Lung (tissue), 17 donors: ENCODE measurements at places on chromosomes 2 and 18. TPM values are rescaled to one million over a fixed set of nuclear protein-coding genes. Genes with fewer than 3 reads are reported as not detected.

DNMT3A gene
- total RNA-seq: 61.0 TPM

YES1 gene
- 61.7 TPM for total RNA-seq

REG3G gene
- total RNA-seq: 0.58 TPM

GNAL gene
- 3.7 TPM for total RNA-seq

SLC5A6 gene
- 12.1 TPM for total RNA-seq

PID1 gene
- total RNA-seq: 45.7 TPM

SATB2 gene
- total RNA-seq: 2.9 TPM

VIL1 gene
- 0.77 TPM for total RNA-seq

GRCh38 chr2:139600166-139600565, 820.0 kb upstream of the NXPH2 start:
- no peak for DNase-seq

GRCh38 chr18:63192126-63192884, 127.3 kb downstream of the BCL2 start:
- DNase-seq: no peak

- no peak for DNase-seq
Measured at GRCh38 chr18:57755473-57756067, 47.5 kb downstream of the ATP8B1 start.

DNA sequence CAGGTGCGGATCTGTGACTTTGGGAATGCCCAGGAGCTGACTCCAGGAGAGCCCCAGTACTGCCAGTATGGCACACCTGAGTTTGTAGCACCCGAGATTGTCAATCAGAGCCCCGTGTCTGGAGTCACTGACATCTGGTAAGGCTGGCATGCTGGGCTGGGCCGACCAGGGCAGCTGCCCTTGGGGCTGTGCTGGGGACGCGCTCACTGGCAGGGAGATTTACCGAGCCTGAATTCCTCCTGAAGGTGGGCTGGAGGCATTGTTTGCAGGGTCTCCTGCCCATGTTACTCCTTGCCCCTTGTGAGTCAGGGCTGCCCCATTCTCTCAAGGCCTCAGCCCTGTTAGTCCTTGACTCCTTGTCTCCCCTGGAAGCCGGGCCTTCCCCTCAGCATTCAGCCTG, 18.7 kb upstream of the GMPPA start:
- DNase-seq: no peak

DNA sequence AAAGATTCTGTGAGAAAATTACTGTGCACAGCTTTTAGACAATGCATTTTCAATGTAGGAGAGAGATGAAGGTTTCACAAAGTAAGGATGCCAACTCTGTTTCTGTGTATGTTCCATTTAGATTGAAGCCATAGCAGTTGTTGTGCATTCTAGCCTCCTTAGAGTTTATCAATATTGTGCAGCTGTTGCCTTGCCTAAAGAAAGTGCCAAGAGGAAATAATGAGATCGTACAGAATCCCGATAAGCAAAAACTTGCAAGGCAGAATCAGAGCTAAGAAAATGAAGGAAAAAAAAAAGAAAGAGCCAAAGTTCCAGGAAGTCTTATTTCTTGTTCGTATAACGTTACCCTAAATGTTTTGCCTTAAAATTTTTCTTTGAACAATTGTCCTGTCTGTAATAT, 965.0 kb downstream of the DCDC2C start:
- DNase-seq: peak; percentile 47

DNA sequence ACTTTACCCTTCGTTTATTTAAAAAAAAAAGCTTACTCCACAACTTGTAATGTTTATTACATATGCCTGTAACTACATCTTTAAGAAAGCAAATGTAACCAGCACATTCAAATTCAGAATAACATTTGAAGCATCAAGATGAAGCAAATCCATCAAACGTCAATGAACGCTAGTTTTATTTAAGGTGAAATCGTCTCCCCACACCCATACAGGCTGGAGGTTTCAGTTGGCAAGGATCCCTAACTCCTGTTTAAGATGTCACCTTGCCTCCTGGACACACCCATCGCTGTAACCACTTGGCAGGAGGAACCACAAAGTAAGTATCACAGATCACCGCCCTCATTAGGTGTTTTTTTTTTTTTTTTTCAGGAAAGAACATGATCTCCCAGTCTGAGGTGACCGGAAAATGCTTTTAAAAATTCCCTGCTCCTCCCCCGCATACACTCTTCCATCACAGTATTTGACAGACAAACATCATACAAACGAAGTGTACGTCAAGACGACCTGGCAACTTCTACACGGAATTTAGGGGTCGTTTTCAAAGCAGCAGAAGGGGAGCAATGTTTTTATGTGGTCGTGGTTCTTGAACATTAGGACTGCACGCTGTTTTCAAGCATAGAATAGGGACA, 19.7 kb upstream of the STPG4 start:
- DNase-seq: peak; percentile 69

DNA sequence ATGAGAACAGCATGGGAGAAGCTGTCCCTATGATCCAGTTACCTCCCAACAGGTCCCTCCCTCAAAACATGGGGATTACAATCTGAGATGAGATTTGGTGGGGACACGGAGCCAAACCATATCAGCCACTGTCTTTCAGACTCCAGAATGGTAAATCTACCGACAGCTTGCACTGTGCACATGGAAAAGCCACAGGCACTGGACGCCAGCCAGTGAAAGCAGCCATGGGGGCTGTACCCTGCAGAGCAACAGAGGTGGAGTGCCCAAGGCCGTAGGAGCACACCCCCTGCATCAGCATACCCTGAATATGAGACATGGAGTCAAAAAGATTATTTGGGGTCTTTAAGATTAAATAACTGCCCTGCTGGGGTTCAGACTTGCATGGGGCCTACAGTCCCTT, 218.4 kb downstream of the PDE1A start:
- DNase-seq: no peak

DNA sequence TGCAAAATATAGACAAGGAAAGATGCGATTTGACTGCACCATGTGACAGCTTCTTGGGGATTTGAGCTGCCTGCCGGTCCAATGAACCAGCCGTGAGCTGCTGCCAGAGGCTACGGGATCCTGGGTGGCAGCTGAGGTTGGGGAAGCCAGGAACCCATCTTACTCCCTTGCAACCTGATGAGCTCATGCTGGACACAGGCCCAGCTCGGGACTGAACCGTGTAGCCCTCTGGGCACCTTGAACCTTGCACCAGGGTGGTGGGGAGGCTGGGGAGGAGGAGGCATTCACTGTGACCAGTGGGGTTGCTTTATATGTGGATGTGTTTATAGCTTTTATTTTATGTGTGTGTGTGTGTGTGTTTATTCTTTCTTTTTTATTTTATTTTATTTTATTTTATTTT, 9.1 kb downstream of the ALPI start:
- no peak for DNase-seq

DNA sequence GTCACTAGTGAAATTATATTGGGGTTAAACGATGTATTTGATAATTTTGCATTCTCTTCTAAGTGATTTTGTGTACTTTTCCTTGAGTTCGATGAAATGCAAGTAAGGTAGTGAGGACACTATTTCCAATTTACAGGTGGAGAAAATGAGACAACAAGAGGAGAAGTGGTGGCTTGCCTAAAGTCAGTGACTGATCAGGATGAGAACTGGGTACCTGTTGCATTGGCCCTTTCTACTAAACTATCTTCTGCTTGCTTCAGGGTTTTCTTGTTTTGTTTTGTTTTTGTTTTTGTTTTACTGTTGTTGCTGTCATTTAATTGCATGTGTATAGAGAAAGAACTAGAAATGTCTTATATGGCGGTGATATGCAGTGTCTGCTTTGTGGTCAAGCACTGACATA, 31.4 kb upstream of the FBXO11 start:
- DNase-seq: no peak

GRCh38 chr2:211846714-211847113, 691.9 kb downstream of the ERBB4 start:
- no peak for DNase-seq

GRCh38 chr2:224345492-224345891, 56.4 kb downstream of the FAM124B start:
- no peak for DNase-seq

DNA sequence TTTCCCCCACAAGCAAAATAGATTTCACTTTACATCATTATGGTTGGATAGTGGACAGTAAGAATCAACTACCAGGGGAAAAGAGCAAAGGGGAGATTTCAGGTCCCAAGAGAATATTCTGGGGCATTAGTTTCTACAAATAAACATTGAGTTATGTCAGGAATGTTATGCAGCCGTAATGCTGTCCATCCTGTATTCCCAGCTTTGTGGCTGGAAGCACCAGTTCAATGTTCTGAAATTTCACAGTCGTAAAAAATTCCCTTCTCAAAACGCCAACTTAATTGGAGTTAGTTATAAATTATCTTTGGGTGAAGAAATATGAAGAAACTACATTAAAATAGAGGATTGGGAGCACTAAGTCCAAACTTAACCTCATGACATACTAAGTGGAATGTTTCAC, 141.5 kb upstream of the FIGN start:
- DNase-seq: peak; percentile 26

GRCh38 chr2:47214990-47215389, 59.9 kb upstream of the STPG4 start:
- no peak for DNase-seq

DNA sequence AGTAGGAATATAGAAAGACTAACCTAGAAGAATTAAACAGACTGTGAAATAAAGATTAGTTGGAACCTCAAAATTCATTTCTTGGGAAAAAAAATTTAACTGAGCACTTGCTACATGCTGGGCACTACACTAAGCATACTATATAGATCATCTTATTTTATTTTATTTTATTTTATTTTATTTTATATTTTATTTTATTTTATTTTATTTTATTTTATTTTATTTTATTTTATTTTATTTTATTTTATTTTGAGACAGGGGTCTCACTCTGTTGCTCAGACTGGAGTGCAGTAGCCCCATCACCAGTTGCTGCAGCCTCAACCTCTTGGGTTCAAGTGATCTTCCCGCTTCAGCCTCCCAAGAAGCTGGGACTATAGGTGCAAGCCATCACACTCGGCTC, 74.5 kb upstream of the DSC1 start:
- no peak for DNase-seq

GRCh38 chr18:76448256-76449110, 46.6 kb downstream of the ZNF516 start:
- no peak for DNase-seq

DNA sequence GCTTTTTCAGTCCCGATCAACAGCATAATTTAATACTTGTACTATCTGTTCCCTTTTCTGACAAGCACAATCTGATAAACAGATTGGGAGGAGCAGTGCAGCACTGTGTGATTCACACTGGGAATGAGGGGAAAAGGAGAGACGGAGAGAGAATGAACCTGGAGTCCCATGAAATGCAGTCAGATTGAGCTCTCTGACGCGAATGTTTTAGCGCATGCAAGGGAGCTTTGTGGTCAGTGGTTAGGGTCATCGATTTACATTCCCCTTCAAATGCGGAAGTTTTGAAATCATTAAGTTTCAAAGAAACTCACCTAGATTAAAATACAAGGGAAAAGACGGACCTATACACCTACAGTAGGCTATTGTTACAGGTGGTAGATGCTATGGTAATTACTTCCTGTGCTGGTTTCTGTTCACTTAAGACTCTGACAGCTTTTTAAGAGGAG, 99.6 kb downstream of the KCTD1 start:
- DNase-seq: no peak

DNA sequence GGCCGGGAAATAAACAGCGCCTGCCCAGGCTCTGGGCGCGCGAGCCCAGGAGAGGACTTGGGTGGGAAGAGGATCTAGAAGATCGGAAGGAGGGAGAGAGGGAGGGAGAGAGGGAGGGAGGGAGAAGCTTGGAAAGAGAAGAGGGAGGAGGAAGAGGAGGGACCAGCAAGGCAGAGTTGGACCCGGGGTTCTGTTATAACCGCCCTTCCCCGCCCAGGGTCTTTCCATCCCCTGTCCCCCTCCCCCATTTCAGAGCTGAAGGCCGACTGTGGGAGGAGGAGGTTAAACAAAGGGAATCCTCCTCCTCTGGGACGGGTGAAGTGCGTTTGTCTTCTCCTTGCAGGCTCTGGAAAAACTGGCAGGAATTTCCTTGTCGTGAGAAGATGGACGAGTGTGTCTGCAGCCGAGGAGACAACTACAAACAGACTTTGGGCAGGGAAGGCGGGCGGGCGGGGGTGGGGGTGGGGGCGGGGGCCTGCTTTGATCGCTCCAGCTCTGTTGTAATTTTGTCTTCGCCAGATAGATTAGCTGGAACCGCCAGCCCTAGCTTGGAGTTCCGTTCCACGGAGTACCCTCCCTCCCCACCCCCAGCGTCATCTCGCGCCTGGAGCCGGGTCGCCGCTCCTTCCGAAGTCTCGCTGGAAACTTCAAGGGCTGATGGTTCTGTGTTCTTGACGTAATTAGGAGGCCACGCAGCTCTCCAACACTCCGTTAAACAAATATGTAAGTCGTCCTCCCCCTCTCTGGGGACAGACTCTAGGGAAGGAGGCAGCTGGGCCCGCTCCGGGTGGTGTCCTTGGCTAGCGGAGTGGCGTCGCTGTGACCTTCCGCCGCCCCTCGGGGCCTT, 6.4 kb upstream of the SP9 start:
- DNase-seq: peak; percentile 58

GRCh38 chr2:25726522-25726921, 53.1 kb upstream of the DTNB start:
- DNase-seq: no peak

- no peak for DNase-seq
Measured at GRCh38 chr2:31141443-31142085, 3.3 kb upstream of the GALNT14 start.
